ENCODE measurements at places on chromosomes 11 and 22. TPM values are rescaled to one million over a fixed set of nuclear protein-coding genes. Genes with fewer than 3 reads are reported as not detected.

The SLC29A2 gene
- 1.6 TPM for total RNA-seq

The MRPL23 gene
- total RNA-seq: 109 TPM

The PRR33 gene
- total RNA-seq: 0.06 TPM

The NNMT gene
- total RNA-seq: 28.7 TPM

The TECTA gene
- total RNA-seq: 4.6 TPM

The UPK2 gene
- 0.68 TPM for total RNA-seq

The IGF2 gene
- 104 TPM for total RNA-seq

The UCP3 gene
- 10.0 TPM for total RNA-seq

The EPS8L2 gene
- 29.1 TPM for total RNA-seq

The RIC3 gene
- total RNA-seq: 48.6 TPM

The OR6A2 gene
- total RNA-seq: 2.2 TPM

The NRGN gene
- 3.0 TPM for total RNA-seq

The PRG2 gene
- total RNA-seq: not detected

The TMEM132A gene
- total RNA-seq: 21.7 TPM

The TEX12 gene
- 11.6 TPM for total RNA-seq

The OVCH2 gene
- total RNA-seq: 0.68 TPM

The MS4A7 gene
- 11.9 TPM for total RNA-seq

The TRPM5 gene
- 1.1 TPM for total RNA-seq

Measured in testis (tissue), 5 donors.